ENCODE measurements at places on chromosomes 3 and 15.

DNA sequence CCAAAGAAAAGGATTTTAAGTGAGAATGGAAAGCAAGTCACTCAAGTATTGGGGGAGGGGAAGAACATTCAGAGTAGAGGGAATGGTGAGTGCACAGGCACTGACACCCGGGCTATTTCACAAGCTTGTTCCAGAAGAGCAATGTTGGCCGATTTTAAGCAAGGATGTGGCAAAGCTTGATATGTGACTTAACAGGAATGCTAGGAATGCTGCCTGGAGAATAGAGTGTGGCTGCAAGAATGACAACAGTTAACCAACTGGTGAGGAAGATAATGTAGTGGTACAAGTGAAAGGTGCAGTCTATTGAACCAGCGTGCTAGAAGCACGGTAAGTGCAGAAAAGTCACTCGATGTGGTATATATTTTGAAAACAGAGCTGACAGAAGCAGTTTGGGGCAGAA lies 6.2 kb upstream of the CCDC80 start:
- DNase-seq = peak; percentile 86

GRCh38 chr3:30426293-30426993 lies 180.0 kb upstream of the TGFBR2 start:
- no peak for DNase-seq

DNA sequence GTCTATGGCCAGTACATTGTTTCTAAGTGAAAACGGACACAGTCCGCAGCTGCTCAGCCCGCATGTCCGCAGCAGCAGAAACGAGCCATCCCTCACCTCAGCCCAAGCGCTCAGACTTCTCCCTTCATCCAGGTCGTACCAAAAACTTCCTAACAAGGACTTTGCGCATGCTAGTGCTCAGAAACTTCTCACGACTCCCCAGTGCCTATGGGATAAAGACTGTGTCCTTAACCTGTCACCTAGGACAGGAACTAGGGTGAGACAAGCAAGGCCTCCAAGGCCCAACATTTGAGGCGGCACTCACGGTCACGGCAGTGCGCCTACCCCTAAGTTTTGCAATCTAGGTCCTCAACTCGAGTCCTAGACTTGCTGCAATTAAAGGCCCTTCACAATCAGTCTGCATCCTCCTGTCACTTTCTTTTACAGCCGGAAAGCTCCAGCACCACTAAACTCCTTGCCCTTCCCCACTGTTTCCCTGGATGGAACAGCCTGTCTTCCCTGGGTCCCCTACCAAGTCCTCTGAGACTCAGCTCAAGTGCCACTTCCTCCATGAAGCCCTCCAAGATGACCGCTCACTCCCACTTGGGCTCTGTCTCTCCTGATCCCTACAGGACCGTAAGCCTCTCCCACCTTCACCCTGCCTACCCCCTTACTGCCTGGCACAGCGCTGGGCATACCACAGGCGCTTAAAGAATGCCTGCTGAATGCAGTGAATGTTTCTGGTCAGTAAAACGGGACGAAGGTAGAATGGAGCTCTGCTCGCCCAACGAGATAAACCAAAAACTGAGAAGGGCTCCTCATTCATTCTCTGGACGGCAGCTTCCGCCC lies 1.2 kb downstream of the CLN6 start:
- DNase-seq = peak; percentile 18

- DNase-seq = no peak
Observed at GRCh38 chr15:43085921-43086320, 19.9 kb downstream of the UBR1 start.

GRCh38 chr15:35618260-35619188 lies 72.6 kb upstream of the DPH6 start:
- DNase-seq = no peak

DNA sequence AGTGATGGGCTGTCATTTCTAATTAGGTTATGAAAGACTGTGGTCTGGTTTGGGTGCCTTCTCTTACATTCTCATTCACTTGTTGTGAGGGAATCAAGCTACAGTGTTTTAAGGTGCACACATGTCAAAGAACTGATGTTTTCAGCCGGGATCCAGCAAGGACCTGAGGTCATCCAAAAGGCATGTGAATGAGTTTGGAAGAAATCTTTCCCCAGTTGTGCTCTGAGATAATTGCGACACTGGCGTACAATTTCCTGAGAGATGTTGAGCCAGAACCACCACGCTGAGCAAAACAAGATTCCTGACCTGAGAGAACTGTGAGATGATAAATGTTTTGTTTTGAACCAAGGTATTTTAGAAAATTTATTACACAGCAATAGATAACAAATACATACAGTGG lies 295.3 kb upstream of the SLITRK3 start:
- peak; percentile 15 for DNase-seq

GRCh38 chr15:57393061-57393460 lies 16.8 kb downstream of the CGNL1 start:
- no peak for DNase-seq

- DNase-seq = no peak
Observed at GRCh38 chr3:69902386-69902785, 97.1 kb upstream of the SAMMSON start.

DNA sequence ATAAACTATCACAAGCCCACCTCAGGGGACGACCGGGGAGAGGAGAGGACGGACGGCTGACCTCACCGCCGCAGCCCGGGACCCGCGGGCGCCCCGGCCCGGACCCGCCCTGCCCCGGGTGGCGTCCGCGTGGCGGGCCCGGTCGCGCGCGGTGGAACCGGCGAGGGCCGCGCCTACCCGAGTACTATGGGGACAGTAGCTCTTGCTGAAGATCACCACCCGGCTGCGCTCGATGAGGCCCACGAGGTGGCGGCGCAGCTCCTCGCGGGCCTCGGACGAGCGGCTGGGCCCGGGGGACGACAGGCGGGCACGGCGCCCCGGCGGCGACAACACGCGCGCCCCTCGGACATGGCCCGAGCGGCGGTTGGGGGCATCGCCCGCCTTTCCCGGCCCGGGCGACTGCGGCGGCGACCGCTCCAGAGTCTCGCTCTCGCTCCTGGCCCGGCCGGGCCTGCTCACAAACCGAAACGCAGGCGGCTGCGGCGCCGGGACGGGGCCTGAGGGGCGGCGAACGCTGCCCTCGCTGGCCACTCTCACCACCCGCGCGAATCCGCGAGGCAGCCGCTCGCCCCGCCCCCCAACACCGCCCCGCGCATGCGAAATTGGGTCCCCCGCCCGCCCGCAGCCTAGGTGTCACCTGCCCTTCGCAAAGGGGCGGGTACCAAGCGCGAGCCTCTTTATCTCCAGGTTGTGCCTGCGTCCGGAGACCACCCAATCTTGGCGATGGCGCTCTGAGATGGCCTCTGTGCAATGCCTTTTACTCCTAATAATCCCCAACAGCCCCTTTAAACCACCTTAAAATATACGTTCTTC lies at the start of gene TXNRD3:
TSS of gene TXNRD3 (minus strand) at position 554 of the 813 bp plus-strand sequence.
- peak; percentile 83 for DNase-seq

- no peak for DNase-seq
Observed at GRCh38 chr3:124919756-124920155, 14.8 kb downstream of the MUC13 start.

GRCh38 chr3:126446301-126446700 lies 29.4 kb downstream of the ZXDC start:
- DNase-seq = no peak

DNA sequence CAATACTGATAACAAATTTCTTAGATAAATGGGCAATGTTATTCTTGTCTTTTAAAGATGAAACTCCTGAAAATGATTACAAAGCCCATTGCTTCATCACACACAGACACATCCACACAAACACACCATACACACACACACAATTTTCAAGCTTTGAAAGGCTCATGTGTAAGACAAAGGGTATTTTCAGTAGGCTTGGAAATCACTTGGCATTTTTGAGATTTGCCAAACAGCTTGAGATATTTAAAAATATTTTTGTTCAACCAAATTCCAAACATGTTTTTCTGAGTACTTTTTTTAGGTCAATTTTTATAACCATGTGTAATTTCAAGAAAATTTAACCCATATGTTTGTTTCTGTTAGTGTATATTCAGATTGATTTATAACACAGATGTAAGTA lies 283.7 kb downstream of the ROBO2 start:
- DNase-seq = no peak

DNA sequence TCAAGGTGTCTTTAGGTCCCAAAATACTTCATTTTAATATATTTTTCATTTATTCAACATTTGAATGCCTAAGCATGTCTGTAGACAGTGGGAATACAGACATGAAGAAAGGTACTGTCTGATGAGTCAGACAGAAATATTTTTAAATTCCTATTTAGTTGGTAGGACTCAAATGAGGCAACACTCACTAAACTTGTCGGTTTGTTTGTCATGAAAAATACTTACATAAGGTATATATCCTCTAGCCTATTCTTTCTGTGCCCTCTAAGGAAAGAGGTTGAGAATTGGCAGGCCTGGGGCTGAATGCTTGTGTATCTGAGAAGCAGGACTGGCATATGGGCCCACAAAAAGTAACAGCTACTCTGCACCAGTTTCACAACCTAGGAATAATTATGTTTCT lies 423.6 kb upstream of the MDFIC2 start:
- DNase-seq = peak; percentile 88

GRCh38 chr15:86178845-86179244 lies 99.2 kb downstream of the AGBL1 start:
- no peak for DNase-seq

GRCh38 chr3:51568036-51568435 lies 29.5 kb downstream of the RAD54L2 start:
- DNase-seq = no peak

DNA sequence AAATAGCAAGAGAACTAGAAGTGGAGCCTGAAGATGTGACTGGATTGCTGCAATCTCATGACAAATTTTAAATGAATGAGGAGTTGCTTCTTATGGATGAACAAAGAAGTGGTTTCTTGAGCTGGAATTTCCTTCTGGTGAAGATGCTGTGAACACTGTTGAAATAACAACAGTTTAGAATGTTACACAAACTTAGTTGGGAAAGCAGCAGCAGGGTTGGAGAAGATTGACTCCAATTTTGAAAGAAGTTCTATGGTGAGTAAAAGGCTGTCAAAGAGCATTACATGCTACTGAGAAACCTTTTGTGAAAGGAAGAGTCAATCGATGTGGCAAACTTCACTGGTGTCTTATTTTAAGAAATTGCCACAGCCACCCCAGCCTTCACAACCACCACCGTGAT lies 220.9 kb upstream of the LRRFIP2 start:
- DNase-seq = no peak

GRCh38 chr15:35757361-35757760 lies 211.4 kb upstream of the DPH6 start:
- DNase-seq = no peak

DNA sequence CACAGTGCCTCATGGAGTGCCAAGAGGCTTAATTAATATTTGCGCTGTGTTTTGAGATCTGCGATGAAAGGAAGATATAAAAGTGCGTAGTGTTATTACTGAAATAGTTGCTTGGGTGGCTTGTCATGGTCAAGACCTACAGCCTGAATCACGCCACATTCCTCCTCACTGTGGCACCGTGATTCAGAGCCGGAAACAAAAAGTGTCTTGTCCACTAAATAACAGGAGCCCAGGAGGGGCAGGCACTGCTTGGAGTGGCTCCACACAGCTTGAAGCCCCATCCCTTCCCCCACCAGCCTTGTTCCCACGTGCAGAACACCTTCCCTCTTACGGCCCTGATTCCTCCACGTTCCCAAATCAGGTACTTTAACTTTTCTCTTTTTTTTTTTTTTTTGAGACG lies 1.2 kb upstream of the LRRC15 start:
- DNase-seq = peak; percentile 8

DNA sequence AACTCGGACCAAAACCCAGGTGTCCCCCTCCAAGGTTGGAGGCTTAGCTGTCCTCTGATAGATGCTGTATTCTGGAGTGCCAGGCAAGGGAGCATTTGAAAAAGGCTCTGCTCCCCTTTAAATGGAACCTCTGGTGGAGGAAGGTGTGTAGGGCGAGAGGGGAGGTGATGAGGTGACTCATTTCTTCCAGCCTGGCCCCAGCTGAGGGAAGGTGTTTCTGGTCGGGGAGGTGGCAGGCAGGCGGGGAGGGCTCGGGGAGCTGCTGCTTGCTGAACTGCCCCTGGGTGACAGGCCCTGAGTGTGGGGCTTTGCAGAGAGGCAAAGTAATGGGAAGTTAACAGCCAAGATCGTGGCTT lies 18.8 kb downstream of the PSTPIP1 start:
- peak; percentile 48 for DNase-seq

DNA sequence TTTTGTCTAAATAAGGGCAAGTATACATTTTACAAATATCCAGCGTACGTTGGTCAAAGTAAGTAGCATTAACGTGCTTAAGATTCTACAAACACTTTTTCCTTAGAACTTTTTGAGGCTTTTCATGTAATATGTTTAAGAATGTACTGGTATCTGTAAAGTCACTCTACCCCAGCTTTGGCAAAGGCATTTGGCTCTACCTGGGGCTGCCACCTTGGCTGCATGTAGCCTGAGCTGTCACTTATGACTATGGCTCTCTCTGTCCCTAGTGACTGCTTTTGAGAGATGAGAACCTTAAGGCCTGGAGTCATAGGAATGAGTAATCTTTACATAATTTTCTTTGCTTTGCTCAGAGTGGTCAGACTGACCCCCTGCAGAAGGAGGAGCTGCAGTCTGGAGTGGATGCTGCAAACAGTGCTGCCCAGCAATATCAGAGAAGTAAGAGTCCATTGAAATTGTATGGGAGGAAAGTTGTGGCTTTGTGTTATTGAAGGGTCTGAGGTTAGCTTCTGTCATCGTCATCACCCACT lies 61.2 kb downstream of the IQGAP1 start:
- DNase-seq = no peak

- DNase-seq = no peak
Observed at GRCh38 chr15:40050788-40051470, 11.9 kb upstream of the SRP14 start.

DNA sequence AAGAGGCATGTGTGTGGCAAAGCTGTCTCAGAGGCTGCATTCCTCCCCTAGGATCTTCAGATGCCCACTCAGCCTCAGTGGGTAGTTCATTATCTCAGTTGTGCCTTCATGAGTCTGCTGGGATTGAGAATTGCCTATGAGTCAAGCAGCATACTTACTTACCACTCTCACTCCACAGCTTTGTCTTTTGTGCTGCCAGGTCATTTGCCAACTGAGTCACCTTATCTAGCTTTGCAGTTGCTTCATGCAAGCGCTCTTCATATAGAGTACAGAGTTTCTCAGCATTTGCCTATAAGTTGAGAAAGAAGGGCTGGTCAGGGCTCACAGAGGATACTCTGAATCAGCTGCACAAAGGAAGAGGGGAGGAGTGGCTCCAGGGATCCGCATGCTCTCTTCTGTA lies 89.5 kb downstream of the MYH15 start:
- DNase-seq = peak; percentile 98

GRCh38 chr3:120664926-120665325 lies 17.1 kb downstream of the HGD start:
- no peak for DNase-seq

DNA sequence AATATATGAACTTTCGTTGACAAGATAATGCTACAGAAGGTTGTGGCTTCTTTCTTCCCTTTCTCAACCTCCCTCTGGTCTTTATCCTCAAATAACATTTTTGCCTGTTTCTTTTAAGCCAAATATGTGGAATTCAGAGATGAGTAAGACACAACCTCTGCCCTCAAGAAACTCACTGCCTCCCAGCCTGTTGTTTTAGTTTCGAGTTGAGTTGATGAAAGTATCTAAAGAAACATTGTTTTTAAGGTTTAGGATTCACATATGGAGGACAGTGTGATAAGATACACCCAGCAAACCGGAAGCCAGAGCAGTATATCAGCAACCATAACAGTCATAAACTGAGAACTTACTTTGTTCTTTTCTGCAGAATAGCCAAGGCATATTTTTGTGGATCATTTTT lies 218.6 kb downstream of the THSD4 start:
- DNase-seq = no peak

GRCh38 chr15:52104532-52105004 lies 8.0 kb downstream of the BCL2L10 start:
- no peak for DNase-seq

- no peak for DNase-seq
Observed at GRCh38 chr3:159584421-159584820, 404.2 kb upstream of the IL12A start.

GRCh38 chr3:141939759-141940158 lies 63.3 kb downstream of the ATP1B3 start:
- DNase-seq = no peak

Measured in epithelial cell of esophagus (primary cell).